Stimulated activated CD8-positive, alpha-beta memory T cell treated with anti-CD3 and anti-CD28 coated beads, Interleukin-15, amount 100 ng/mL, for 24 hours (primary cell): ENCODE measurements at places on chromosomes 12 and 14.

DNA sequence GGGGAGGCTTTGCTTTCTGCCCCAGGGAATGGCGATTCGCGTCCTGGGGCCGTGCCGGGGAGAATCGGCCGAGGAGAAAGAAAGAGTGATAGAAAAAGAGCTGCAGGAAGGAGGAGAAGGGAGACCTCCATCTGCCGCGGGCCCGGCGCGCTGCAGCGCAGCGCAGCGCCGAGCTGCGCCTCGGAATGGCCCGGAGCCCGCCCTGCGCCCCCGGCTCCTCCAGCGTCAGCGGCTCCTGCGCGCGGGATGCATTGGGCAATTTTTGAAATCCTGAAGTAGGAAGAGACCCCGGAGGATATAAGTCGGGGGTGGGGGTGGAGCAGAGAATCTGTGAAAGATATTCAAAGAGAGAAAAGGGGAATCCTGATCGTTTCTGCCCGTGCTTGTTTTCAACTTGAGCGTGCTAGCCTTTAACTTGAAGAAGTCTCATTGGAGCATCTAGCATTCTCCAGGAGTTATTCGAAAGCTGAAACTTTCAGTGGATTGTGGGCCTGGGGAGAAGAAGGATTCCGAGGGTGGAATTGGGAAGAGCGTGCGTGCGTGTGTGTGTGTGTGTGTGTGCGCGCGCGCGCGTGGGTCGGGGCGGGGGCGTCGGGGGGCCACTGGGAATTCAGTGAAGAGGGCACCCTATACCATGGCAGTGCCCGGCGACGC is 441 bp downstream of the PDE3A start:
- DNase-seq: no peak

DNA sequence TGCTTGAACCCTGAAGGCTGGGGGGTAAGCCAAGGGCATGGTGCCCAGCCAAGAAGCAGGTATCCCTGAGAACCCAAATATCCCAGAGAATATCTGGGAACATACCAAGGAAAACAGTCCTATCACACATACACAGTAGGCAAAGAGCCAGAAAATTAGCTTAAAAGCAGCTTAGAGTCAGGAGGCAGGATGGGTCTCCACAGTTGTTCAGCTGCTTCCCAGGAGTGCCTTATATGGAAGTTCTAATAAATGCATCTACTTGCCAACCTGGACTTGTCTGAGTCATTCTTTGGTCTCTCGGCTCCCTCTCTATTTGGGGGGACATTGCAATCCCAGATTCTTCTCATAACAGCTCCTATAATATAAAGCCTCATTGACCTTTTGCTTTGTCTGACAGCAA is 9.0 kb upstream of the GPR135 start:
- no peak for DNase-seq

- no peak for DNase-seq
These were observed 89.8 kb downstream of the CRADD start for GRCh38 chr12:93766796-93767523.

- no peak for DNase-seq
These were observed 13.9 kb downstream of the GALNT9 start for GRCh38 chr12:132315507-132315906.

DNA sequence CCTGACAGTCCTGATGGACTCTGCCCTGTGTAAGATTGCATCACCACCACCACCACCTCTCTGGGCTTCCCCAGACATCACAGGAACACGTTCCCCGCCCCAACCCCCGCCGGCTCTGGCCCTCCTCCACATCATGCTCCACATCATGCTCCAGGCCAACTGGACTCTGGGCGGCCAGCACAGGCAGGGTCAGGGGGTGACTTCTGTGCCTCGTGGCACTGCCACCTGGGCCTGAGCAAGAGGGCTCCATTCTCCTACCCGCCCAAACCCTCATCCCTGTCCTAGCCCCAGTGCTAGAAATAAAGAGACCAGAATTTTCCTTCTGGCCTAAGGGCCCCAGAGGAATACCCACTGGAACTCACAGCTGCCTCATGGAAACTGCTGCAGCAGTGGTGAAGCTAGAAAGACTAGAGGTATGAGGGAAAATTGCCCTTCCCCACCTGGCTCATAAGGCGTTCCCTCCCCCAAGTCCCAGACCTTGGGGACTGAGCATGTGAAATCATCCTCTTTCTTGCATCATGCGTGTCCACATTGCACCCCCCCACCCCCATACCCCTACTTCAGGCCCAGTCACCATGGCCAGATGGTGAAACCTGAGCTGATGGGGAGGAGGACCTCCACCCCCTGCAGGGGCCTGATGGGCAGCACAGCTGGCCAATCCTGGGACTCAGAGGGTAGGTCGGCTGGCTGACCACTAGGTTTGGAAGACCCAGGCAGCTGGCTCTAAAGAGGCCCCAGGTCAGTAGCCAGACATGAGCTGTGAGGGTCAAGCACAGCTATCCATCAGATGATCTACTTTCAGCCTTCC is at the start of gene INHBE:
Gene INHBE (plus strand): TSS at position 742 of the 808 bp plus-strand sequence. CDS start 230 bp downstream, outside the sequence.
- DNase-seq: no peak

DNA sequence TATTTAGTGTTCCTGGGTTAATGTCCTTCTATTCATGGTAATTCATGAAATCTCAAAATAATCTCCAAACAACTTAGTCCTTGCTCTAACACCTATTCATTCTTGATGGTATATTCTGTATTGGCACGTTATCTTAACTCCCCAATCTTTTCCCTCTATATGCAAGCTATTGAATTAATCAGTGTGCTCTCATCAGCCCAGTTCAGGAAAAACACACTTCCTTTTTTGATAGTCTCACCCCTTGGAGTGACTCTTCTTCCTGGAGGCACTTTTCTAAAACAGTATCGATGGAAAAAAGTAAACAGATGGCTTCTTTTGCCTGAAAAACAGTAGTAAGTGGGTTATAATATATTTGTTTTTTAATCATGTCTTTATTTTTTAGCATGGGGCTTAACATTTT is 28.6 kb downstream of the TULP3 start:
- DNase-seq: no peak
